ENCODE measurements at places on chromosomes 11 and 22. TPM values are rescaled to one million over a fixed set of nuclear protein-coding genes. Genes with fewer than 3 reads are reported as not detected.

DNA sequence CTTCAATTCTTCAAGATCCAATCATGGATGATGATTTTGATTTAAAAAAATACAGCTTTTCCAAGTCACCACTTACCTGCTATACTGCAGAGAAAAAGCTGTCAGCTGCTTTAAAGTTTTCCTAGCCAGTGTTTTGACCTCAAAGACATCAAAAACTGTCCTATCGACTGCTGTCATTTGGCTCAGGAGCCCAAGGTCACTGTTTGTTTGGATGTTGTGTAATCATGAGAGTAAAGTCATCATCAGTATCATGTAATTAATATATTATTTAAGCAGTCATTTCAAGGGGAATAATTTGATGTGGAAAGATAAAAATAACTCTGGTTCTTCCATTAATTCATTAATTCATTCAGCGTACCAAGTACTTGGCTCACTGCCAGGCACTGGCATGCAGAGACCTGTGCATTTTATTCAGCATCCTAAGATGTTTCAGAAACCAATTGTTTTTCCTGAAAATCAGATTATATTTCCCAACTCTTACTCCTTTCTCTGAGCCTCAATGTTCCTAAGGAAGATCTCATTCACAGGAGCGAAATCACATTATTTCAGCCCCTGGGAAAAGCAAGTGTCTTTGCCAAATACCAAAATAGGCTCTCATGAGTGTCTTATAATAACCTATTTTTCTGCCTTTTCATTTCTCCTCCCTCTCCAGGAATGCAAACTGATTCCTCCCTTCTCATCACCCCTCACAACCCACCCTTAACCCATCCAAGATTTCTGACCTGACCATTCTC, 59.9 kb downstream of the SLC1A2 start:
- H3K27ac ChIP-seq, result no peak overlapping the region
- no peaks in the 10 kb centered on the region for H3K27me3 ChIP-seq
- no peak overlapping the region for H3K4me3 ChIP-seq
- no peaks in the 10 kb centered on the region for H3K36me3 ChIP-seq
- peak; percentile 44 for DNase-seq
- H3K4me1 ChIP-seq, result peaks cover 11% of the 10 kb centered on the region

- no peaks in the 10 kb centered on the region for H3K27me3 ChIP-seq
- peaks cover under 1% of the 10 kb centered on the region for H3K4me1 ChIP-seq
- H3K36me3 ChIP-seq, result peaks cover 3% of the 10 kb centered on the region
- H3K4me3 ChIP-seq, result no peak overlapping the region
- no peak for DNase-seq
- no peak overlapping the region for H3K27ac ChIP-seq
Measured at GRCh38 chr11:20050551-20051333, 109.5 kb downstream of the DBX1 start.

GRCh38 chr22:23233752-23234408, 53.6 kb downstream of the BCR start:
- no peak for DNase-seq
- H3K27me3 ChIP-seq, result no peaks in the 10 kb centered on the region
- no peak overlapping the region for H3K27ac ChIP-seq

Gene TUT1
- 13.6 TPM for total RNA-seq

Gene OR2AG1
- not detected for total RNA-seq

Gene NUP98
- total RNA-seq, result 38.0 TPM

Gene TMEM191B
- total RNA-seq, result not detected

Data from pancreas (tissue), 10 donors.